ENCODE measurements at places on chromosomes 7 and 10. TPM values are rescaled to one million over a fixed set of nuclear protein-coding genes. Genes with fewer than 3 reads are reported as not detected.

DNA sequence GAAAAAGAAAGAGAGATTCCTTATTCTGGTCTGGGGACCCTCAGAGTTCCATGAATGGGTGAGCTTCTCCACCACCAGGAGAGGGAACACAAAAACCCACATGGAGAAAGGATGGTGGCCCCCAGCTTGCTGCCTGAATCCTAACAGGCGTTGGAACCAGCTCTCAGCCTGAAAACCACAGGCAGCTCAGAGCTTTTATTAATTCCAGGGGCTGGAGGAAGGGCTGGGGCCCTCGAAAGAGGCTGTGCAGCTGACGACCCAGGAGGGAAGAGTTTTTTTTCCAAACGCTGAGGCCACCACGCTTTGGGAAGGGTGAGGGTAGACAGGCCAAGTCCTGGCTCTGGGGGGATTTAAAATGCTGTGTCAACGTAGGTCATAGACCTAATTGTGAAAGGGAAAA, 10.8 kb upstream of the ELN start:
- peaks cover 4% of the 10 kb centered on the region for H3K4me1 ChIP-seq
- DNase-seq, result no peak
- H3K4me3 ChIP-seq, result no peak overlapping the region
- no peaks in the 10 kb centered on the region for H3K36me3 ChIP-seq
- H3K27me3 ChIP-seq, result no peaks in the 10 kb centered on the region
- H3K27ac ChIP-seq, result no peak overlapping the region

Gene MRLN
- total RNA-seq, result not detected

DNA sequence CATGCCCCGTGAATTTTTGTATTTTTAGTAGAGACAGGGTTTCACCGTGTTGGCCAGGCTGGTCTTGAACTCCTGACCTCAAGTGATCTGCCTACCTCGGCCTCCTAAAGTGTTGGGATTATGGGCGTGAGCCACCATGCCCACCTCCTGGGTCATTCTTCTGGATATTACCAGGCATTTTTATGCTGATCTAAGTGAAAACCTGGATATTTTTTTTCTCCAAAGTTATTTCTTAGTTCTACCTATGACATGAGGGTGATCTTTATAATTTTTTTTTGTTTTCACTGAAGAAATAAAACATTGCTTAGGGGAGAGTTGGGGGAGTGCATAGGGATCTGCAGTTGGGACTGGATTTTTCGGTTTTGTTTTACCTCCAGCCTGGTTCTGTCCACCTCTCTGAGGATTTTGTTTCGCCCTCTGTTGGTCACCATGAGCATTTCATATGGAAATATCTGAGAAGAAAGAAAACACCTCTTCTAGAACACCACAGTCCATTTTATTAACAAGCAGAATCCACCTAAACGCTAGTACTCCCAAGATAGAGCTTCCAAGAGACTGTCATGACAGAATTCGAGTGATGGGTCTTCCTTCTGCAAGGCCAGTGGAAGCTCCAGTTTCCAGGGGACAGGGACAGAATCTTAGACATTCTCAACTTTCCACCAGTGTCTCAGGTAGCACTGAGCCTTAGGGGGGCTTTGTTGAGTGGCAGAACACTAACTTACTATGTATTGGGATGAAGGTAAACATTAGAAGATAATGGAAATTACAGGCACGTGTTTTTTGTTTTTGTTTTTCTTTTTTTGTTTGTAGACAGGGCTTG, 33.4 kb upstream of the AFAP1L2 start:
- no peaks in the 10 kb centered on the region for H3K36me3 ChIP-seq
- H3K4me1 ChIP-seq, result peaks cover 4% of the 10 kb centered on the region
- H3K4me3 ChIP-seq, result no peak overlapping the region
- peak; percentile 19 for DNase-seq
- no peaks in the 10 kb centered on the region for H3K27me3 ChIP-seq

- no peaks in the 10 kb centered on the region for H3K36me3 ChIP-seq
- no peaks in the 10 kb centered on the region for H3K27me3 ChIP-seq
- H3K4me1 ChIP-seq, result peaks cover 14% of the 10 kb centered on the region
- no peak overlapping the region for H3K4me3 ChIP-seq
- H3K27ac ChIP-seq, result peak overlapping the region; percentile 42
Measured at GRCh38 chr7:142569851-142570250, 179.4 kb upstream of the PRSS1 start.

DNA sequence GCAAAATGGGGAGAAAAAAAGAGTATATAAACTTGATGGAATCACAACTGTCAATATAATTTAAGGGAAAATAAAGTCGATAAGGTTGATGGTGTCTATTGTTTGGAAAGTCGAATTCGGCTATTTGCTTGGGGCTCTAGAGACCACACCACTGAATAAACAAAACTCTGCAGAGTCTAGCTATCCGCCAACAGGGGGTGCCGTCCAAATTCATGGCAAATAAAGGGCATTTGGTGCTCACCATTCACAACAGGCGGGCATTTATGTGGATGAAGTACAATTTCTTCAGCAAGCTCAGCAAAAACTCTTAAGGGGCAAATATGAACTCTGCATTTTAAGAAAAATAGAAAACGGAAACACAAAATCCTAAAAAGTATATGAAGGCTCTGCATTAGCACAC, 23.3 kb downstream of the CD36 start:
- DNase-seq, result no peak
- no peak overlapping the region for H3K27ac ChIP-seq
- H3K36me3 ChIP-seq, result no peaks in the 10 kb centered on the region
- no peak overlapping the region for H3K4me3 ChIP-seq

- H3K4me3 ChIP-seq, result no peak overlapping the region
- H3K27me3 ChIP-seq, result peaks cover 5% of the 10 kb centered on the region
- no peaks in the 10 kb centered on the region for H3K4me1 ChIP-seq
- DNase-seq, result no peak
- H3K36me3 ChIP-seq, result no peaks in the 10 kb centered on the region
- no peak overlapping the region for H3K27ac ChIP-seq
Measured at GRCh38 chr10:93977442-93977841, 16.3 kb upstream of the PLCE1 start.

DNA sequence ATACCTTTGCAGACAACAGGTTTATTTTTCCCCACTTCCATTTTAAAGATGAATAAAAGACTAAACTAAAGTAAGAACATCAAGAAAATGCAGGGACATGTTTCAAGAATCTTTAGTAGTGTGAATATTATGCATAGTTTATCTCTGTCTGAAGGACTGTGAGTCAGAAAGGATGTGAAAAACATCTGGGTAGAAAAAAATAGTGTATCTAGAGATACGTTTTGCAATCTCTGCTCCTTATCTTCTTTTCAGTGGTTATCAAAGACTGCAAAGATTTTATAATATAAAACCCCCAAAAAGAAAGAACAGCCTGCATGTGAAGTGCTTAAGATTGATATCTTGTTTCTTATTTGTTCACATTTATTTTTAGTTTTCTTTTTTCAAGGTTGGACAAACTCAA, 101.9 kb upstream of the ARHGAP21 start:
- no peak overlapping the region for H3K27ac ChIP-seq
- H3K4me3 ChIP-seq, result no peak overlapping the region
- H3K36me3 ChIP-seq, result no peaks in the 10 kb centered on the region
- peak; percentile 69 for DNase-seq
- H3K4me1 ChIP-seq, result peaks cover 5% of the 10 kb centered on the region

Gene TUBB8
- total RNA-seq, result not detected

- DNase-seq, result no peak
- no peaks in the 10 kb centered on the region for H3K4me1 ChIP-seq
- no peak overlapping the region for H3K27ac ChIP-seq
- no peaks in the 10 kb centered on the region for H3K36me3 ChIP-seq
- H3K4me3 ChIP-seq, result no peak overlapping the region
Measured at GRCh38 chr10:85946713-85947326, 419.8 kb downstream of the GRID1 start.

GRCh38 chr7:8190119-8190895, 71.7 kb downstream of the ICA1 start:
- H3K27me3 ChIP-seq, result no peaks in the 10 kb centered on the region
- no peak overlapping the region for H3K27ac ChIP-seq
- H3K4me1 ChIP-seq, result no peaks in the 10 kb centered on the region
- DNase-seq, result peak; percentile 54
- no peaks in the 10 kb centered on the region for H3K36me3 ChIP-seq
- H3K4me3 ChIP-seq, result no peak overlapping the region

DNA sequence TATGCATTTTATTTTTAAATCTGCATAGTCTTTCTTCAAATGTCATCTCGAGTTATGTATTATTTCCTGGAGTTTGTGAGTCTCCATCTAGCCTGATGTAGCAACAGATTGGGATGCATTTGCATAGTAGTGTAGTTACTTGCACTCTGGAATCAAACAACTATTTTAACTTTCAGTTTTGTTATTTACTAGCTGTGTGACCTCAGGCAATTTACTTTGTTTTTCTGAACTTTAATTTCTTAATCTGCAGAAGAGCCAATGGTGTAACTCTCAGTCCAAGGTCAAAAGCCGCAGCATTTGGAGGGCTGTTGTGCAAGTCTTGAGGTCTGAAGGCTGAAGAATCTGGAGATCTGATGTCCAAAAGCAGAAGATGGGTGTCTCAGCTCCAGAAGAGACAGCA, 175.8 kb upstream of the SORCS1 start:
- H3K4me1 ChIP-seq, result no peaks in the 10 kb centered on the region
- no peaks in the 10 kb centered on the region for H3K36me3 ChIP-seq
- DNase-seq, result no peak
- H3K4me3 ChIP-seq, result no peak overlapping the region

Gene SAMD9L
- total RNA-seq, result 6.4 TPM

Gene STOX1
- 0.18 TPM for total RNA-seq

Gene UCN3
- not detected for total RNA-seq

Gene PON1
- total RNA-seq, result not detected

- H3K27ac ChIP-seq, result no peak overlapping the region
- no peaks in the 10 kb centered on the region for H3K36me3 ChIP-seq
- no peak overlapping the region for H3K4me3 ChIP-seq
- no peak for DNase-seq
- no peaks in the 10 kb centered on the region for H3K4me1 ChIP-seq
Measured at GRCh38 chr7:133196856-133197612, 55.8 kb upstream of the EXOC4 start.

GRCh38 chr7:47323904-47324303, 258.0 kb downstream of the TNS3 start:
- peaks cover 27% of the 10 kb centered on the region for H3K36me3 ChIP-seq
- no peaks in the 10 kb centered on the region for H3K27me3 ChIP-seq
- H3K4me1 ChIP-seq, result peaks cover 26% of the 10 kb centered on the region
- H3K27ac ChIP-seq, result no peak overlapping the region

Measured in IMR-90 (cell line).